ENCODE measurements at places on chromosomes 7 and 10.

GRCh38 chr7:150514748-150515222, at the start of gene GIMAP7:
Gene GIMAP7 (plus strand): TSS chr7:150514872. CDS start chr7:150519975, 5,103 bp downstream.
- no peak for DNase-seq

- DNase-seq = peak; percentile 45
Observed at GRCh38 chr7:1532456-1533254, 2.2 kb downstream of the MAFK start.

- no peak for DNase-seq
Observed at GRCh38 chr7:137015015-137015414, 146.6 kb downstream of the CHRM2 start.

- DNase-seq = no peak
Observed at GRCh38 chr10:108425283-108425964, 1260.9 kb upstream of the SORCS1 start.

DNA sequence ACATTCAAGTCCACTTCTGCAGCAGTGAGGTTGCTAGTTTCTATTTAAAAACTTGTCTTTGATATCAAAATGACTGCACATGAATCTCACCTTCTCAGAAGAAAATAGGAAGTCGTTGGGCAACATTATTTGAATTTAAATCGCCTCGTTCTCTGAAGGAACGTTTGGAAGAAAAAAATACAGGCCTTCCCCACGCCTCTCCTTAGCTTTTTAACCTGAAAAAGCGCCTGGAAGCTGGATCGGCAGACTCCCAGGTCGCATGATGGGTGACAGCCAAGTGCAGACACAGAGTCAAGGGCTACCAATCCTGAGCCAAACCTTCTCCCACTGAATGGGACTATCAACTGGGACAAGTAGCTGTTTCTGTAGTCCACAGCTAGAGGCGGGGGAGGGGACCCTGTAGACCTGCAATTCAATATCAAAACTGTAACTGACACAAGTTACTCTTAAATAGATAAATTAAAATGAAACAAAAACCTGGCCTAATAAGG, 2.2 kb downstream of the FAM53B start:
- DNase-seq = peak; percentile 32

GRCh38 chr7:157809154-157809862, 472.5 kb downstream of the DNAJB6 start:
- DNase-seq = no peak

DNA sequence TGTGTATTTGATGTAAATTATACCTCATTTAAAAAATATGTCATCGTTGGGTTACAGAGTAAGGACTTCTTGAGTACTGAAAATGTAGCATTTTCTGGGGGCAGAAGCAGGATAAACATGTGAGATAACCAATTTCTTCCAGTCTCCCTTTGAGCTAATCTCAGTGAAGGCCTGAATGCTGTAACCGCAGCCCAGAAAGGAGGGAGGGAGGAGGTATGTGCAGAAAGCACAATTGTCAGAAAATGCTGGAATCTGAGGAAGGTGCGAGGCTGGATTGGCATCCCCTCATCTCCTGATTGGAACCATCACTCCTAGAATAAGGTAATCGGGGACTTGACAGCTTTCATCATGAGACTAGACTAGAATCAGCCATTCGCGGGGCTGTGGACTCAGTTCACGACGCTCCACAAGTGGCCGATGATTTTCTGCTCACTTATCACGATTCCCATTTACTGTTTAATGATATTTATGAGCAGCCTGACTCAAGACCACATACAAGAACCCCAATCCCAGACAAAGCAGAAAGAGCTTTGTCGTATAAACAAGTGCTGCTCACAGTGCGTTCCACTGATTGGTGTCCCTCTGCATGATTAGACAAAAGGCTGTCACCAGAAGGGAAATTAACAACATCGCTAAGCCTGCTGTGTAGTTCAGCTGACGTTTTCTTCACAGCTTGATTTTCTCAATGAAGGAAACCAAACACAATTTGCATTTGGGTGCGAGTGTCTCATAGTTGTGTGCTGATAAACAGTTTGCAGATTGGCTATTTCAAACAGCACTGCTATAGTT, 93.2 kb downstream of the SVIL start:
- DNase-seq = no peak

All from Kasumi-1 (cell line).